Mesothelial cell of epicardium (in vitro differentiated cells): ENCODE measurements at places on chromosomes 16 and 17.

DNA sequence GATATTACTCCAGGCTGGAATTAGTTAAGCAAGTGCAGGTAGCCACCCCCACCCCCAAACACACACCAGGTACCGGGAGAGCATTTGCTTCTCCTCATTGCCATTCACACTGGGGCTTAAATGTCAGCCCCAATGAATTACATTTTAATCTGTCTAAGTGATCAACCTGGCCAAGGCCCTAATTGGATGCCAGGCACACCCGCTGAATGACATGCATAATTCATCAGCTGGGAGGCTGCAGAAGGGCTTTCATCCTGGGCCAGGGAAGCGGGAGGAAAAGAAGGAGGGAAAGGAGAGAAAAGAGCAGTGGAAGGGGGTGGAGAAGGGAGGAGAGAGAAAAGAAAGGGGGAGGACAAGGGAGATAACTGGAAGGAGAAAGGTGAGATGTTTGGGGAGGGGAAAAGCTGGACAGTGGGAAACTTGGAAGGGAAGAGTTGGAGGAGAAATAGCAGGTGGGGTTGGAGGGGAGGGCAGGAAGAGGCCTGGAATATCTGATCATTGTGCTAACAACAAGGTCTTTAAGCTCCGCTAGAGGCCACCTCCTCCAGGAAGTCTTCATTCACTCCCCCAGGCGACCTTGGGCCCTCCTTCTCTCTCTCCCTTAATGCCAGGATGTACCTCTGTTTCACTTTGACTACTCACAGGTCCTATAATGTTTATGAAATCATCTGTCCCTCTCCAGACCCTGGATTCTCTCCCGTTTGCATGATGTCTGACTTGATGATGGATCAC is 40.1 kb upstream of the CES5A start:
- DNase-seq, result no peak

- no peak for DNase-seq
Observed at GRCh38 chr16:57687363-57687929, 7.2 kb upstream of the DRC7 start.

- no peak for DNase-seq
Observed at GRCh38 chr17:47297661-47298400, 25.9 kb upstream of the EFCAB13 start.

DNA sequence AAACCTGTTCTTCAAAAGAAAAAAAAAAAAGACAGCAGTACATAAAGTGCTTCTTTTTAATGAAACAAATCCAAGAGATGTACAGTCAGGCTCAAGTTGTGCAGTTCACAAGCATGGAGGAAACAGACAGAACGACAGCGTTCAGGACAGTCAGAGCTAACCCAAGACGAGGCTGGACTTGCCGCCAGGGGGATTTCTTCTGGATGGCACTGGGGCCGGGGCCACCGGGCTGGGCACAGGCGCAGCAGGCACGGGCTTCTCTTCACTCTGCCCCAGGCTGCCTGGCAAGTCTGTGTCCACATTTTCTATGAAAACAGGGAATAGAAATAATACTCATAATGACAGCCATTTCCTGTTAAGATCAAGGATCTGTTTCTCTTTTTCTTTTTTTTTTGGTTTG is 4.4 kb upstream of the NT5C start:
- no peak for DNase-seq

GRCh38 chr17:73156887-73157520 is 7.8 kb upstream of the SSTR2 start:
- DNase-seq, result no peak

DNA sequence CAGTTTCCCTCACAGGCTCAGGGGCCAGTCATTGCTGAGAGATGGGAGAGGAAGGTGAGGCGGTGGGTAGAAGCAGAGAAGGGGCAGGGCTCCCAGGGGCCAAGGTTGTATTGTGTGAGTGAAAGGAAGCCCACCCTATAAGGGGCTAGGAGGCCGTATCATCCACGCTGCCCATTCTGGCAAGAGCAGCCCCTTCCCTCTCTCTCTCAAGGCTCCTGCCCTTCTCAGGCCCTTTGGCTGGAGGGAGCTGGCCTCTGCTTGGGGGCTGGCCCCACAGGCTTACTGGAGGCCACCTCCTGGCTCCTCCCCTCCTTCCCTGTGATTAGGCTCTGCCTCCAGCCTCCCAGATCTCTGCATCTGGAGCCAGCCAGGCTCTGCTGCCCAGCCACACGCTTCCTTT is 7.6 kb downstream of the TBKBP1 start:
- DNase-seq, result no peak

- DNase-seq, result peak; percentile 35
Observed at GRCh38 chr16:85420501-85421337, 192.4 kb upstream of the GSE1 start.

- DNase-seq, result no peak
Observed at GRCh38 chr17:53391197-53391596, 431.5 kb upstream of the KIF2B start.

GRCh38 chr16:67919622-67920221 is 11.9 kb downstream of the CTRL start:
- no peak for DNase-seq

DNA sequence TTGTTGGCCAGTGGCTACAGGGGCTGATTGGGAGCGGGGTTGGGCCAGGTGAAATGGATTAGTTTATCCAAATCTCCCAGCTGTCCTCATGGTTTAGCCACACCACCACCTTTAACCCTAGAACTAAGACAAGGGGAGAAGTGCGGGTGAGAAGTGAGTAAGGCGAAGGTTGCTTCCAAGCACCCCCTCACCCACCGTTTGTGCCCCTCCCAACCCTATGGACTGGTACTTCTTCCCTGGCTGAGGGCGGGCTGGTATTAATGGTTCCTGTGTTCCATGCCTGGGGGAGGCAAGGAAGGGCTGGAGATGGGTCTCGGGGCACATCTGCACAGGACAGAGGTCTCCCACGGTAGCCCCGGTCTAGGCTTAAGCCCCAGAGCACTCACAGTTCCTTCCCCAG is 25.1 kb downstream of the NT5M start:
- no peak for DNase-seq

DNA sequence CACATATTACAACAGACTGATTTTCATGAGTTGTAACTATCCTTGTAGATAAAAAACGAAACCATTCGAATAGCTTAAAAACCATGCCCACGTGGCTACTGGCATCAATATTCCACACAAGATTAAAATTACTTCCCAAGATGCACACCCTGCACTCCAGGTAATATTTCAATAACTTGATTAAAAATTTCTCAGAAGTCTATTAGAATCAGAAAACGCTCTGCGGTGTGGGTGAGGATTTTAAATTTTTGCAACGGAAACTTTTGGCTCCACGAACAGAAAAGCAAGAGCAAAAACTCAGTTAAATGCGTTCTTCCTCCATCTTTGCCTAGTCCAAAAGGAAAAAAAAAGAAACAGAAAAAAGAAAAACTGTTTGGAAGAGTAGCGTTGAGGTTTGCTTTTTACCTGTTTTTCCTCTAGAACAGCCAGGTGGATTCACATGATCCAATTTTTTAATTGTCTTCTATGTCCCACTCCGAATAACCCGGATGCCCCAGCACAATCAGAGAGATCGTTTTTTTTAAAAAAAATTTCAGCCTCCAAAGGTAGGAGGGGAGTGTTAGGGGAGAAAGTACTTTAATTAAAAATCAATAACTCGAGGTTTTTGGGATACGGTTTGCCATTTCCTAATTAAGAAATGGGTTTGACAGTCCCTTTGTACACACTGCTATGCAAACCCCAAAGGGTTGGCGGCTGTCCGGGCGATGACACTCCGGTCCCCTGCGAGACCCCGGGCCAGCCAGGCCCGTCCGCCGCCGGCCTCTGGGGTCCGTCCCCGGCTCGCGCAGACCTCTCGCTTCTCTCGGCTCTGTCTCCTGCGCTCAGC is 708 bp upstream of the NFAT5 start:
- DNase-seq, result no peak

- DNase-seq, result no peak
Observed at GRCh38 chr17:32161506-32162365, 19.4 kb downstream of the RHOT1 start.

DNA sequence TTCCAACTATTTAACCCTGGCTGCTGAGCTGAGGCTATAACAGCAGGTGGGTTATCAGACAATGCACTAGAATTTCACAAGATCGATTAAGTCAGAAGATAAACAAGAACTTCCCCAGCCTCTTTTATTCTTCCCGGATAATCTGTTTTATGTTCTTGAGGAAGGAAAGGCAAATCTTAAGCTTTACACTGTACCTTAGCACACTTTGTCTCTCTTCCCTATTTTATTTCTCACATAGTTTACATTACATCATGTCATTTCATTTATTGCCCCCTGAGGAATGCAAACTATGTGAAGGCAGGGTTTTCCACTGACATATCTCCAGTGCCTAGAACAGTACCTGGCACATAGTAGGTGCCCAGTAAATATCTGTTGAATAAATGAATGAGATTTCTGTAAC is 139.6 kb downstream of the SKAP1 start:
- no peak for DNase-seq

GRCh38 chr17:8659758-8660410 is 29.4 kb upstream of the MYH10 start:
- DNase-seq, result no peak

- DNase-seq, result no peak
Observed at GRCh38 chr17:47731396-47731795, 1.6 kb upstream of the TBX21 start.

DNA sequence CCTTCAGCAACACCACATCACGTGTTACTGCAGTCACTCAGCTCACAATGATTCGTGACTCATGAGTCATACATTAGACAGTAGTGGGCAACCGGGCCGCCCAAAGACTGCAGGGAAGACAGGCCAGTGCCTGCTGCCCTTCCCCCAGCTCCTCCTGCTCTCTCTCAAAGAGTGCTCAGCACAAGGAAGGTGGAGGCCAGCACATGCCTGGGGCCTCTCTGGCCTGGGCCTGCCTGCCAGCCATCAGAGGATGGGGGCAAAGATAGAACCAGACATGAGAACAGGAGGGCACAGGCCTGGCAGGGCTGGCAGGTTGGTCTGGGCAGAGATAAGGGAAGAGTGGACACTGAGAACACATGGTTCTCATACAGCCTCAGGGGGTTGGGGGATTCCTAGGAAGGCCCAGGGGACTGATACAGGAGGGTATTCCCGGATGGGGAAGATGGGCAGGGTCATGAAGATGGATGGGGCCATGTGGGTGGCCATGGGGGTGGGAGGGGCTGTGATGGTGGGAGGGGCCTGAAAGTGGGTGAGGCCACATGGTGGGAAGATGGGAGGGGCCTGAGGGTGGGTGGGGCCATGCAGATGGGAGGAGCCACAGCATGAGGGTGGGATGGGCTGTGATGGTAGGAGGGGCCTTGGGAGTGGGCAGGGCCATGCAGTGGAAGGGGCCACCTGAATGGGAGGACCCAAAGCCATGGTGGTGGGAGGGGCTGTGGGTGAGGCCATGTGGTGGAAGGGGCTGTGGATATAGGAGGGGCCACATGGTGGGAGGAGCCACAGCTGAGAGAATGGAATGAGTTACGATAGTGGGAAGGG is 29.0 kb downstream of the KATNB1 start:
- DNase-seq, result no peak

- no peak for DNase-seq
Observed at GRCh38 chr16:10663146-10663545, 31.6 kb downstream of the TEKT5 start.

DNA sequence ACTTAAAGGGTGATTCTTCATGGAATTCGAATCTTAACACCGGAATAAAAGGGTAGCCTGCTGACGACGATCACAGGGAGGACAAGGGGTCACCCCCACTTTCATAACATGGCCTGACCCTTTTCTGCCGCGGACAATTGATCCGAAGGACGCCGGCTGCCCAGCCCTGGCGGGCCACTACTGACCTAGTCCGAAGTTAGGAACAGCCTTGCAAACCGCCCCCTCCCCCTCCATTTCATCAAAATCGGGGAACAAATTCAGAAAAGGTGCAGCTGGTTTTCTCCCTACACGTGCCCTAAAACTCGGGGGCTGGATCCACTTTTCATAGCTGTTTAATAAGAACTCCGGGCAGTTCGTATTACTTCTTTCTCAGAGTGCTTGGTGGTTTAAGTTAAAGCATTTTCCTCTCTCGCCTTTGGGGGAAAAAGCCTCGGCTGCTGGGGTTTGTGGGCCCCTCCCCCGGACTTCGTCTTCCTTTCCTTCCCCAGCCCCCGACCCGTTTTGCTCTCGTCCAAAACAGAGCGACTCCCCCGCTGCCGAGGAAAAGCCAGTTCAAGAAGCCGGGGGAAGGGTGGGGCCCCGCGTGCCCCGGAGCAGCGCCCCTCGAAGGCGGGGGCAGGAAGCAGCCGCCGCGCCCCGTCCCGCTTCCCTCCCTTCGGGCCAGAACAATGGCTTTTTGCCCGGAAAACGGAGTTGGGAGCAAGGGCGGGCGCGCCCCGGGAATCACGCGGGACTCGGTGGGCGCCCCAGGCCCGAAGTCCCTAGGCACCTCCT is 641 bp upstream of the CBX2 start:
- DNase-seq, result peak; percentile 77

- DNase-seq, result no peak
Observed at GRCh38 chr17:20966870-20967269, 75.9 kb downstream of the USP22 start.

GRCh38 chr16:9408297-9408878 is 316.9 kb downstream of the HAPSTR1 start:
- no peak for DNase-seq

- no peak for DNase-seq
Observed at GRCh38 chr17:64061178-64061898, 40.9 kb upstream of the ICAM2 start.

DNA sequence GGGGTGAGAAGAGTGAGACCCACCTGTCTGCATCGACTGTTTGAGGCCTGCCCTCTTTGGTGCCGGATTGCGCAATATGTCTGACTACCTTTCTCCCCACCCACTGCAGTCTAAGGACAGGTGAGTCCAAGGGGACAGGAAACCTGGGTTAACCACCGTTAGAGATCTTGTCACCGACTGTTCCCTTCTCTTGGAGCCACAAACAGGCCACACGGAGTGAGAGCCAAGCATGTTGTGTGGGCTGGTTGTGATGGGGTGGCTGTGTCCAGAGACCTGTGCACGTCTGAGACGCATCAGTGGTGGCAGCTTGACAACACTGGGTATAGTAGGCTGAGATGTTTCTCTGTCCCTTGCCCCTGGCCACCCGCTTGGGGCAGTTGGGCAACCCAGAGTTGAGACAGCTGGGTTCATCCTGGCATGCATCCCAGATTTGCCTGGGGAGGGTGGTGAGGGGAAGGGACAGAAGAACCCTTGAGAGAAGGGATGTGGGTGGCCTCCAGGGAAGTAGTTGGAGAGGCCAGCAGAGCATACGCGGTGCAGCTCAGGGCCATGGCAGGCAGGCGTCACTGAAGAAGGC is 21.4 kb downstream of the MPRIP start:
- no peak for DNase-seq

- no peak for DNase-seq
Observed at GRCh38 chr17:38921756-38922411, 3.5 kb upstream of the LASP1NB start.

DNA sequence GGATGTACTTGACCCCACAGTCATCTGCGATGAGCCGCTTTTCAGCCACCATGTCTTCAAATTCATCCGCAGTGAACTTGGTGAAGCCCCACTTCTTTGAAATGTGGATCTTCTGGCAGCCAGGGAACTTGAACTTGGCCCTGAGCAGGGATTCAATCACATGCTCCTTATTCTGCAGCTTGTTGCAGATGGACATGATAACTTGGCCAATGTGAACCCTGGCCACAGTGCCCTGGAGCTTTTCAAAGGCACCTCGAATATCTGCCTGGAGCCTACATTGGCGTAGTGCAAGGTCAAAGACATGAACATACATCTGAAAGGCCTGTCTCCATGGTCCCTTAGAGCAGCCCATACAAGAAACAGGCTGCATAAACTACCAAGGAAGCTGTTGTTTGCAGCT is 1.8 kb upstream of the TENT4B start:
- DNase-seq, result no peak

GRCh38 chr17:78332991-78333390 is 26.9 kb downstream of the SOCS3 start:
- DNase-seq, result no peak

- no peak for DNase-seq
Observed at GRCh38 chr16:56787167-56787566, 57.2 kb downstream of the NUP93 start.

GRCh38 chr17:40312893-40313667 is 4.1 kb downstream of the RARA start:
- no peak for DNase-seq
